ENCODE measurements at places on chromosomes 2 and 18. TPM values are rescaled to one million over a fixed set of nuclear protein-coding genes. Genes with fewer than 3 reads are reported as not detected.

GRCh38 chr2:238370823-238371372, 50.6 kb downstream of the TRAF3IP1 start:
- DNase-seq = peak; percentile 56

Gene TNS1
- 21.1 TPM for total RNA-seq

Gene UGT1A4
- not detected for total RNA-seq

- DNase-seq = no peak
These were observed 36.3 kb downstream of the CYP27C1 start for GRCh38 chr2:127183771-127184170.

- no peak for DNase-seq
These were observed 50.9 kb downstream of the GALR1 start for GRCh38 chr18:77300579-77300978.

- no peak for DNase-seq
These were observed 61.6 kb upstream of the TGFA start for GRCh38 chr2:70615222-70615621.

GRCh38 chr2:178874529-178875240, 67.5 kb upstream of the TTN start:
- DNase-seq = no peak

DNA sequence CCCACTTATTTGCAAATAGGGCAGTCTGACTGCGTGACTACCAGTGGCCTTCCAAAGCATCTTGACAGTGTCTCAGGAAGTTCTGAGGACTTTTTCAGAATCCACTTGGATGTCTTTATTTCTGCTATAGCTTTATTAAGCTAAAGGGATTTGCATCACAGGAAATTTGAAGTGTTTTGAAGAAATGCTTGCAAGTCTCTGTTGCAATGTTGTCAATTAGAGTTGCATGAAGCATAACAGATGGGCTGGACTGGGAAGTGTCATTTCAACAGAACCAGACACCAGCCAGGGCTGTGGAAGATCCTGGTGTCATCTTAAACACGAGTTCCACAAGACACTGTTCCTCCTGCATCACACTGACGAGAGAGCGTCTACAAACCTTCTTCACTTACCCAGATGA, 224.5 kb downstream of the EN1 start:
- no peak for DNase-seq

Gene FASTKD2
- total RNA-seq = 31.6 TPM

DNA sequence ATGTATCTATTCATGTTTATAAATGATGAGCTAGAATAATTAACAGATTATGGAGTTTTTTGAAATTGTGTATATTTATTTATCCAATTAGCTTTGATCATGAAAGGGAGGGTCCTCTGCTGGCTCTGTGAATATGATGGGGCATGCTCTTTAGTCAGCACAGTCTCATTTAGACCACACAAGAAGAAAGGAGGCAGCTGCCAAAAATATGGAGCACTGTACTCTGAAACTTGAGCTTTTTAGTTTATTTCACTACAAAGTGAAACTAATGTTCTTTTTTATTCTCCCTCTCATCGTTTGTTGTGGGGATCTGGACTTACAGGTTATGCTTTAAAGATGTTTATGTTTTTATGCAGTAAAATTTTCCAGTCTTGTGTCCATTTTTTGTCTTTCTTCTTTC, 266.9 kb upstream of the GULP1 start:
- DNase-seq = no peak

- no peak for DNase-seq
These were observed 553 bp downstream of the TIGD1 start for GRCh38 chr2:232549655-232550353.

GRCh38 chr2:68819556-68819955, 51.6 kb downstream of the BMP10 start:
- no peak for DNase-seq

Gene SETBP1
- total RNA-seq = 6.4 TPM

DNA sequence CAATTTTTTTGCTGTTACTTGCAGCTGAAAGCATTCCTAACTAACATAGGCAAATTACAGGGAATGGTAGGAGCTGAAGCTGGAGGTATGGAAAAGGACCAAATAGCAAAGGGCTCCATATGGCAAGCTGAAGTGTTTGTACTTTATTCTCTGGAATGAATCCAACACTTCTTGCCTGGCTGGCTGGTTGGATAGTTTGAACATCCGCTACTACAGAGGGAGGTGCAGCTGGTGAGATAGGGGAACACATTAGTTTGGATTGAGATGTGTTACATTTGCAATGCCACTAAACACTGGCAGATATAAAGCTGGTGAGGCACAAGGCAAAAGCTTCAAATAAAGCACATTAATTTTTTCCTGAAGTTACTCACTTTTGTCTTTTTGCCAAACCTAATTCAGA, 291.5 kb downstream of the SP3 start:
- no peak for DNase-seq

DNA sequence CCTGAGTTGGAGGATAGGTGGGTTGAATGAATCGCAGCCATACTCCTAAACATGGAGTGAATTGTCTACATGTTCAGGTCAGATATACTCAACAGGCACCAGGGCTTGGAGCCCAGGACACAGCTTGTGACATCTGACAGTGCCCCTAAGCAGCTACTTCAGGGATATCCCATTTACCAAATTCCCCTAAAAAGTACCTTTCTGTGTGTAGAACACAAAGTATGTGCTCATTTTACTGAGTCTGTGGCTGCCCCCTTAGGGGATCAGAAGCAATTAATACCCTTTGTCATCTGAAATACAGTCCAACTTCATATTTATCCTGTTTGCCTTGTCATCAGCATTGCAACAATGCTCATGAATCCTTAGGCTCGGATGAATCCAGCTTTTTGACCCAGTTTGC, 20.8 kb downstream of the TNFRSF11A start:
- DNase-seq = no peak

Gene TOGARAM2
- total RNA-seq = 0.13 TPM

- DNase-seq = no peak
These were observed 1.7 kb downstream of the PAX3 start for GRCh38 chr2:222296911-222297599.

GRCh38 chr2:98455494-98455976, 10.9 kb downstream of the INPP4A start:
- no peak for DNase-seq

Gene APOB
- 0.13 TPM for total RNA-seq

Gene UGT1A10
- not detected for total RNA-seq

- DNase-seq = no peak
These were observed 5.1 kb upstream of the SPATA3 start for GRCh38 chr2:230990899-230991150.

- no peak for DNase-seq
These were observed 14.1 kb downstream of the SLC4A3 start for GRCh38 chr2:219641390-219642068.

GRCh38 chr2:101830146-101830545, 132.6 kb downstream of the MAP4K4 start:
- no peak for DNase-seq

GRCh38 chr2:21860907-21861306, 737.1 kb downstream of the TDRD15 start:
- no peak for DNase-seq

Gene MATN3
- 1.0 TPM for total RNA-seq

Gene PID1
- 0.25 TPM for total RNA-seq

Gene COLEC12
- 33.4 TPM for total RNA-seq

Gene ACMSD
- not detected for total RNA-seq

Gene IL1F10
- total RNA-seq = not detected

Gene B3GNT7
- total RNA-seq = 7.2 TPM

GRCh38 chr18:79768745-79769144, 29.0 kb upstream of the KCNG2 start:
- no peak for DNase-seq

DNA sequence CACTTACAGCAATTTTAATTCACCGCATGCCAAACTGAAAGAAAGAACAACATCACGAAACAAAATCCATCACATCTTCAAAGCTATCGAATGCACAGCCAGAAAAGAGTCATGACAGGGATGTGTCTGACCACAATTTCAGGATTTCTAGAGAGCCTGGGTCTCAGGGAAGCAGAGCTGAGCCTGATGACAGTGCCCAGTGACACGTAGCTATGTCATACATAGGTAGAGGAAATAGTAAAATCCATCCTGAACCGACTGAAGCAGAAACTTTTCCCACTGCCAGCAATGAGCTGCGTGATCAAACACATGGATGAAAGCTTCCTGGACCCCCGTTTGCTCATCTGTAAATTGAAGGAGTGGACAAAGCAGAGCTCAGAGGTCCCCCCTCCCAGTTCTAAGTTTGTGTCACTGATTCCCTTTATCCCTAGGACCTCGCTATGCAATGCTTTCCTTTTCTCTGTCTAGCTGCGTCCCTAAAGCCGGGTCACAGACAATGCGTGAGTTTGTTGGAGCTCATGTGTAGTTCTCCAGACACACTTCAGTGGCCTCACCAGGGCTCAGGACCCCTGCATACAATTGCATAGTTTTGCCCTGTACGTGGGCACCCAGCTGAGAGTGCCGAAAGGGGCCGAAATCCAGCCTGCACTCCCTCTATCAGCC, 37.6 kb downstream of the CCBE1 start:
- DNase-seq = no peak

GRCh38 chr2:130846686-130847375, 10.1 kb downstream of the ARHGEF4 start:
- no peak for DNase-seq

GRCh38 chr2:129554373-129554772, 425.1 kb upstream of the RAB6C start:
- DNase-seq = no peak

GRCh38 chr2:170517538-170517937, 197.6 kb upstream of the SP5 start:
- no peak for DNase-seq

Gene EVA1A
- 52.1 TPM for total RNA-seq

DNA sequence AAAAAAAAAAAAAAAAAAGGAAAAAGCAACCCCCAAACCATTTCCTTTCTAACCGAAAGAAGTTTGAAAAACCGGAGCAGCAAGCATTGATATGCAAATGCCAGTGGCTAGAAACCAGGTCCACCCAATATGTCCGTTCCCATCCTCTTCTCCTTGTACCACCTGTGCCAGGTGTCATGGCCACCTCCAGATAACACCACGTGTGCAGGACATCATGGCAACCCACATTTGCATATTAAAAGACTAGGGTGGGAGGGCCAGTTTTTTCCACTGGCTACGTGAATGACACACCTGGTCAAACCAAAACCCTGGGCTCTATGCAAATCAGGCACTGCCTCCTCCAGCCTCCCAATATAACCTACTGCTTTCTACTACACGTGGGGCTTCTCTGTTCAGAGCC, 303.3 kb upstream of the GULP1 start:
- DNase-seq = no peak

Gene CFAP65
- not detected for total RNA-seq

- DNase-seq = no peak
These were observed 1.3 kb upstream of the CLIP4 start for GRCh38 chr2:29113891-29114321.

GRCh38 chr2:78644854-78645253, 380.6 kb upstream of the REG3G start:
- DNase-seq = no peak

Data from dermis microvascular lymphatic vessel endothelial cell (primary cell).